CD4-positive, alpha-beta T cell treated with Interleukin-12 subunit alpha and Interleukin-12 subunit beta, for 1 hour (primary cell): ENCODE measurements at places on chromosomes 12 and 14.
A peak's percentile ranks its signal among the peaks of the same experiment; 100 is the strongest.

GRCh38 chr12:66775871-66776270 is 97.0 kb upstream of the GRIP1 start:
- DNase-seq: no peak

GRCh38 chr12:64450711-64451486 is 1.0 kb upstream of the TBK1 start:
- no peak for DNase-seq

GRCh38 chr14:36717363-36717762 is 55.7 kb downstream of the PAX9 start:
- DNase-seq: no peak

DNA sequence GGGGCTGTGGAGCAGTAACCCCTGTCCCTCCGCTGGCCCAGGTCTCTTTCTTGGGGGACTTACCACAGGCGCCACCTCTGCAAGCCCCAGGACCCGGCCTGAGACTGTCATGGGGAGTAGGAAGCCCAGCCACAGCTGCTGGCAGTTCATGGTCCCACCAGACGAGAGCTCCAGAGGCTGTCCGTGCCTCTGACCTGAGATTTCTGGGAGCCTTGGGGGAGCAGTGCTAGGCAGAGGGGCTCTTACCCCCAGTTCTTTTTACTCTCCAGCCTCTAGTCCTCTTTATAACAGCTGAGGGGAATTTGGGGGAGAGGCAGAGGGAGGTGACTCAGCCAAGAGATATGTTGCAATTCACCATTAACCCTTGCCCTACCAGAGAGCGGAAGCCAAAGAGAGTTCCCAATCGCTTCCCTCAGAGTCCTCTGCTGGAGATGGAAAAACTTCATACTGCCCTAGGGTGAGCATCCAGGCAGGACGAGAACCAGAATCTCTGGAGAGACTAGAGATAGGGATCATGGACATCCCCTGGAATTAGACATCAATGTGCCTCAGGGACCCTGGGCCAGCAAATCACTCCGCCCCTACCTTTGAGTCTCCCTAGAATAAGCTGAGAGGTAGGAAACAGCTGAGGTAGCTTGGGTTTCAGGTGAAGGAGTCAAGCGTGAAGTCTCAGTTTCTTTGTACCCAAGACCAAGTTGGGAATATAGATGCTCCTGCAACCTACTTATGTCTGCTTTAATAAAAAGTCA is at the start of gene MMP19:
Gene MMP19 (minus strand): TSS at position 256 of the 749 bp plus-strand sequence. CDS start 106 bp downstream, at position 150.
- DNase-seq: no peak

GRCh38 chr12:30980955-30981662 is 54.6 kb downstream of the TSPAN11 start:
- no peak for DNase-seq

DNA sequence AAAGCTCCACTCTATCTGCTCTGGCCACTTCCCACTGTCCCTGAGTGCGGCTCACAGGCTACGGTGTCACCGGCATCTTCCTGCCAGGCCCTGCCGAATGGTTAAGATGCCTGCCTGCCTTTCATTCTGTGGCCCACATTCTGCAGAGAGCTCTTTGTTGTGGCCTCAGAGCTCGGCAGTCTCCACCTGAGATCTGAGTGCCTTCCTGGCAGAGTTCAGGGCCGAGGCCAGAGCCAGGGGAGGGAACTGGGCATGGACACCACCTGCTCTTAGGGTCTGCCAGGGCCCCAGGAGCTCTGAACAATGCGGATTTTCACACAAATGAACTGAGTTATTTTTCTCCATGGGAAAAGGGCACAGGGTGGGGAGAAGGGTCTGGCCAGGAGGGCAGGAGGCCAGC is 127.2 kb downstream of the RBM19 start:
- DNase-seq: no peak

DNA sequence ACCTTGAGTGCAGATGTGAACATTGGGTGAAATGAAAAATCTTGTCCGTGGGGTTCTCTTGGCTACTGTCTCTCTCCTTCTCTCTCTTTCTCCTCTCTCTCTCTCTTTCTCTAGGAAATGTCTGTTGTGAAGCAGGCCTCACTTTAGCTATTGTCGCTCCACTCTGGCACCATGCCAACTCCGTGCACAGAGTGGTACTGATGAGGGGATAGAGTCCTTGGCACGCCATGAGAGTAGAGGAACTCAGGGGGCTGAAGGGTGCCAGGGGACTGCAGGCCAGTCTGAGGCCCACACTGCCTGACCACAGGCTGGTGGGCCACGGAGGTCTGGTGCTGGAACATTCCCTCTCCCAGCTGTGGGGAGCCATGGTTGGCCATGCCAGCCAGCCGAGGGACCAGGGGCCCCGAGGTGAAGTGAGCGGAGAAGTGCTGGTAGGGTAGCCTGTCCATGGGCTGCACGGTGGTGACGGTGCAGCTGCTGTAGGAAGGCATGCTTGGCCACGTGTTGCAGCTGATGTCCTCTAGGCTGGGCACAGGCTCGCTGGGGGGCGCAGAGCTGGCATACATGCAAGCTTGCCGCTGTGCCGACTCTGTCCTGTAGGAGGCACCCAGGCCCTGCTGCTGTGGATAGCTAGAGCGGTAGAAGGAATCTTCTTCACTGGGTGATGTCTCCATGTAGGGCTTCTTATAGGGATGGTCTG is 50.4 kb downstream of the TBX5 start:
- no peak for DNase-seq

DNA sequence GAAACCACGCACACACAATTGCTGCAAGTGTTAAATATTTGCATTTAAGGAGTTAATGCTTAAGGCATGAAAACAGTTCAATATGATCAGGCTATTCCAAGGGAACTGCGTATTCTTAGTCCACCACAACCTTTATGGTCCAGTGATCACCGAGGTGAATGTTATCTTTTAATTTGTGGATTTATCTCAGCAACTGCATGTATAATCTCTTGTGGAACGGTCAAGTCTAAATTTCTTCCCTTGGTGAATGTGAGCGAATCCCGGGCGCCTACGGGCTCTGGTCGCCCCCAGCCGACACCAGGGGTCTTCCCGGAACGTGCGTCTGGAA is 999 bp upstream of the AK7 start:
- DNase-seq: no peak

DNA sequence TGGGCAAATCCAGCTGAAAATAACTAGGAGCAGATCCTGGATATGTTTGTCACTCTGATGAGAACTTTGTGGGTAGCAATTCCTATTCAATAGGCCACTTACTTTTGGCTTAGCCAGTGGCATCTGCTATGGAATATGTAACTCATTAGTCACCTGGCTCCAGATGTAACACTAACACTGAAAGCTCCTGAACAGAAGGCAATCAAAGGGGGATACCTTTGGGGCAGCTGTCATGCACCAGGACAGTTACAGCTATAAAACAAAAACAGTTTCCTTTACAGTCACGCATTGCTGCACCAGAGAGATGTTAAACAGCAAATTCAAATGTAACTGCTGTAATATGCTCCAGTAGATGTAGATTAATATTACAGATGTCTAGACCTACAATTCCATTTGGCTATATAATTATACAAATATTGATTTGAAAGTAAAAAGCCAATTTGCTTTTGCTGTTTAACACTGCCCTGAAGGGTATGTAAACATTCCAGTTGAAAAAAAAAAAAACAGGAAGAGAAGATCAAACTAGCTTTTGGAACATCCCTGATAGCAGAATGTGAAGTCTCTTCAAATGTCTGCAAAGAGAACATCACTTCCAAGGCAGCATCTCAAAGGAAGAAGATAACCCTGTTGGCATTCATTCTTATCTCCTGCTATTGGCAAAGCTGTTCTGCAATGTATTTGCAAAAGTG is 18.4 kb downstream of the RACGAP1 start:
- no peak for DNase-seq

GRCh38 chr12:110689281-110690126 is 589 bp upstream of the HVCN1 start:
- DNase-seq: peak; percentile 57

DNA sequence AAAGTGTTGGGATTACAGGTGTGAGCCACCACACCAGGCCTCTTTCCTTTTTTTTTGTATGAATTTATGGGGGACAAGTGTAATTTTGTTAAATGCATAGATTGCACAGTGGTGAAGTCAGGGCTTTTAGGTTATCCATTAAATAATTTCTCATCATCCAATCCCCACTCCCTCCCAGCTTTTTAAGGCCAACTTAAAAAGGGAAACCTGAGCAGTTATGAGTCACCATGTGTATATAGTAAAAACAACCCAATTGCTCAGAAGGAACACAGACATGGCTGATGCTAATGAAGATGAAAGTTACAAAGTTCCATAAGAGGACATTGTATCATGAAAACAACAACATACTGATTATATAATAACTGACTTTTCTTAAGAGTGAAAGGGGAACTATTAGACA is 25.6 kb upstream of the ARID2 start:
- DNase-seq: no peak

GRCh38 chr14:83733670-83734069 is 1796.3 kb upstream of the FLRT2 start:
- no peak for DNase-seq

DNA sequence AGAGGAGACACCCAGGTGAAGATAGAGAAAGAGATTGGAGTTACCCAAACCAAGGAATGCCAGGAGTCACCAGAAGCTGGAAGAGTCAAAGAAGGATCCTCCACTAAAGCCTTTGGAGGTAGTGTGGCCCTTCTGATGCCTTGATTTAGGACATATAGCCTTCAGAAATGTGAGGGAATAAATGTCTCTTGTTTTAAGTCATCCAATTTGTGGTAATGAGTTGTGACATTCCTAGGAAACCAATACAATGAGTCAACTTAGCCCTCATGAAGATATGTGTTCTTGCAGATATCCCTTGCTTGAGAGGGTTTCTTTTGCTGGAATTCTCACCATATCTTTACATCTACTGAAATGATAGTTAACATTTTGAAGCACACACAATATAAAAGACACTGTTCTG is 58.8 kb downstream of the CCER1 start:
- DNase-seq: no peak

- DNase-seq: no peak
Measured at GRCh38 chr14:51124029-51124428, 29.1 kb upstream of the TRIM9 start.

GRCh38 chr12:122067966-122068365 is 10.6 kb upstream of the MLXIP start:
- peak; percentile 36 for DNase-seq

- DNase-seq: no peak
Measured at GRCh38 chr14:63474111-63474510, 69.1 kb downstream of the PPP2R5E start.

- peak; percentile 28 for DNase-seq
Measured at GRCh38 chr12:56634242-56634836, 4.2 kb upstream of the BAZ2A start.

GRCh38 chr12:49797449-49797776 is 30.8 kb downstream of the NCKAP5L start:
- no peak for DNase-seq

- DNase-seq: no peak
Measured at GRCh38 chr12:34406996-34407300, 384.7 kb downstream of the ALG10 start.

GRCh38 chr12:17084831-17085230 is 478.9 kb upstream of the LMO3 start:
- DNase-seq: no peak

- no peak for DNase-seq
Measured at GRCh38 chr12:94026596-94026995, 121.8 kb upstream of the PLXNC1 start.

DNA sequence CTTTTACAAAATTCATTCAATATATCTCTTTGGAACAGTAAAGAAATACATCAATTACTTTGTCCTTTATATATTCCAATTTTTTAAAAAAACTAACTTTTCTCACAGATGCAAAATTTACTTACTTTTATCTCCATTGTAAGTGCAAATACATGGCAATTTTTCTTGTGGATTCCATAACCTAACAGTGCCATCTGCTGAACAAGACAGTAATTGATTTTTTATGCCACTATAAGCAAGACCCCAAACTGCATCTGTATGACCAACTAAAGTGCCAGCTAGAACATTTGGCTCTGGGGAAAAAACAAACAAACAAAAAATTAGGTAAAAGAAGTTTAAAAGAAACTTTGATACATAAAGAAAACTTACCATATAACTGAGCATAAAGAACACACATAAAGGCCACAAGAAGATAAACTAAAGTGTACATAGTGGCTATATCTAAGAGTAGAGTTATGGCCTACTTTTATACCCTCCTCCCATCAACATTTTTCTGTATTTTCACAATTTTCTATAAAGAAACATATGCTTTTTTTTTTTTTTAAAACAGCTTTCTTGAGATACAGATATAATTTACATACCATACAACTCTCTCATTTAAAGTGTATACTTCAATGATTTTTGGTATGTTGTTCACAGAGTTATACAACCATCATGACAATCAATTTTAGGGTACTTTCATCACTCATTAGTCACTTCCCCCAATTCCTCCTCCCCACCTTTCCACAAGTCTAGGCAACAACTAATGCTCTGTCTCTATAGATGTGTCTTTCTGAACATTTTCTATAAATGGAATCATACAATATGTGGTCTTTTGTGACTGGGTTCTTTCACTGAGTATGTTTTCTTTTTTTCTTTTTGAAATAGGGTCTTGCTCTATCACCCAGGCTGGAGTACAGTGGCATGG is 32.6 kb downstream of the COCH start:
- DNase-seq: peak; percentile 2

DNA sequence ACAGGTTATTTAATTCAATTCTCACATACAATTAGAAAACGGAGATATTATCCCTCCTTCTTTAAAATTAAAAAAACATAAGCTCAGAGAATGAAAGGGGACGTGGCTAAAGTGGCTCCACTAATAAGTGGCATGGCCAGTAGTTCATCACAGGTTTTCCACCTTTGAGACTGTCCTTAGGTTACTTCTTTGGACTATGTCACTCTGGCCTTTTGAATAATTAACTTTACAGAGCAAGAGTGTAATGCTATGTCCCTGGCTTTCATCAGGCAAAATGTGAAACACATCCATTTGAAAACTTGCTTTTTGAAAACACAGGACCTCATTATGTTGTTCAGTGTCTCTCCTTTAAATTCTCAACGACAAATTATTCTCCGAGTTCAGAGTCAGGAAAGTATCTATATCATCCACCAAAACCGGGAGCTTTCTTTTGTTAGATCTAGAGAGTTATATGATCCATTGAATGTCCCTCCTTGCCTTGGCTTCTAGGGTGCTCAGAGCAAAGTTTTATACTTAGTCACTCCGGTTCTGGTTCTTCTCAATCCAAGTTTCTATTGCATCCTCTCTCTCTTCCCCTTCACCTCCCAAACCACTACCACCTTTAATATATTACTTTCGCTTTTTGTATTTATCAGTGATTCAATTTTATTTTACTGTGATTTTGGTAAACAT is 43.0 kb upstream of the BTG1 start:
- no peak for DNase-seq
